Fibroblast of villous mesenchyme (primary cell): ENCODE measurements at places on chromosomes 4 and X. TPM values are rescaled to one million over a fixed set of nuclear protein-coding genes. Genes with fewer than 3 reads are reported as not detected.

The PWWP3B gene
- 4.5 and 5.2 TPM in 2 replicates for total RNA-seq

The MSX1 gene
- 3.2 and 4.3 TPM in 2 replicates for total RNA-seq

DNA sequence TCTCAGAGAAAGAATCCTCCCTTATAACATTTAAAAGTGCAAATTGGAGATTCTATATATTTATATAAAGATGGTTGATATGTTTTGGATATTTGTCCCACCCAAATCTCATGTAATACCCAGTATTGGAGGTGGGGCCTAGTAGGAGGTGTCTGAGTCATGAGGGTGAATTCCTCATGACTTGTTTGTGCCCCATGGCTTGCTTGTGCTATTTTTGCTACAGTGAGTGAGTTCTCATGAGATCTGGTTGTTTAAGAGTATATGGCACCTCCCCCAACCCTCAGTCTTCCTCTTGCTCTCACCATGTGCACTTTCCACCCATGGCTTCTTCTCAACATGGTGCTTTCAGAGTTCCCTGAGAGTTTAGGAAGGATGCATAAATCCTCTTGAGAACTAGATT lies 9.5 kb upstream of the ANKRD50 start:
- DNase-seq = no peak

- no peak for DNase-seq
These were observed 351 bp upstream of the SLC30A9 start for GRCh38 chr4:41989994-41990364.
